ENCODE measurements at places on chromosomes 7 and 10.
A peak's percentile ranks its signal among the peaks of the same experiment; 100 is the strongest.

DNA sequence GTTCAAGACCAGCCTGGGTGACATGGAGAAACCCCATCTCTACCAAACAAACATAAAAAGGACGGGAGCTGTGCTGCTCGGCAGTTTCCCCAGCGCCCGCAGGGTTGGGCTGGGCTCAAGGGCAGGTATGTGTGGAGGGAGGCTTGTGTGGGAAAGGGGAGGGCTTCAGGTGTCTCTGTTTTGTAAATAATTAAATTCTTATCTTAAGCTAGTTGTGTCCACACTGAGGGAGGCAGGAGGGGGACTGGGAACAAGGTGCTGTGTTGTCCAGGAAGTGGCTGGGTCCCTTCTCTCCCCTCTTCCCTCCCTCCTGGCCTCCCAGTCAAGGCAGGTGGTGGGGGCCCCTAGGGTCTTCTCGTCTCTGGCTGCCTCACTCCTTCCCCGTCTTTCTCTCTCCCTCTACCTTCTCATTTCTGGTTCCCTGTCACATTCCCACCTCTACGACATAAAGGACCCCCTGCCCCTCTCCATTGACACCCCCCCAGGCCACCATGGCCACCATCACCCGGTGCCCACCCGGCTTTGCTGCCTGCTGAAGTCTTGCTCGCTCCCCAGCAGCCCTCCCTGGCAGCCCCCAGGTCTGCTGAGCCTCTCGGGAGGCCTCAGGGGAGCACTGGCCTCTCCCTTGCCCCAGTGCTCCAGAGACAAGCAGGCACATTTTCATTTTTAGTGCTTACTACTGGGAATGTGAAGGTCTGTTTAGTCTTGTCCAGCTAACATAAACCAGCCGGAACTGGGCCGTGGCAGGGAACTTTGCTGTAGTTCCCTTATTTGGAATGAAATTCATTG is 19.3 kb downstream of the NEURL1 start:
- no peak for DNase-seq

DNA sequence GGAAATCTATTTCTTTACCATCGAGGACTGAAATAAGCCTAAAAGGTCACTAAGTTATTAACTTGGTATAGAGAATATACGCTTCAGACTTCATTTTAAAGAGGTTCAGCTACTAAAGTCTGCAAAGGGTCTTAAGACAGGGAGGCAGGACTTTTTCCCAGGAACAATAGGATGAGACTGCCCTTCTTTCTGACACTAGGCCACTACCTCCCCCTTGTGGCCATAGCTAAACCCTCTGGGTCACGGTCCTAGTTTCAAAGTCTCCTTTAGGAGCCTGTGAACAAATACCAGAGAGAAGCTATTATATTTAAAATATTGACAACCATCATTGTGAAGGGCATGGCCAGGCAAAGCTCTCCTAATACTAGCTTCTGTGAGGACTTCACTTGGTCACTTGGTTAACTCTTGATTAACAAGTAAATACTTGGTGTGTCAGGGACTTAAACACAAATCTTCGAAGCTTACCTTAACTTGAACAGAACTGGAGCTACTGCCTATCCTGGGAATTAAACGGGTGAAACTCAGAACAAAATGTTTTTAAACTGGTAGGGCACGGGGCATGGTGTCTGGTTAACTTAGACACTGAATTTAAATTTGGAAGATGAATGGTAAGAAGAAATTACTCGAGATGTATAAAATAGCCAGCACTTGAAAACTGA is 75.6 kb downstream of the CCDC6 start:
- DNase-seq = peak; percentile 73

DNA sequence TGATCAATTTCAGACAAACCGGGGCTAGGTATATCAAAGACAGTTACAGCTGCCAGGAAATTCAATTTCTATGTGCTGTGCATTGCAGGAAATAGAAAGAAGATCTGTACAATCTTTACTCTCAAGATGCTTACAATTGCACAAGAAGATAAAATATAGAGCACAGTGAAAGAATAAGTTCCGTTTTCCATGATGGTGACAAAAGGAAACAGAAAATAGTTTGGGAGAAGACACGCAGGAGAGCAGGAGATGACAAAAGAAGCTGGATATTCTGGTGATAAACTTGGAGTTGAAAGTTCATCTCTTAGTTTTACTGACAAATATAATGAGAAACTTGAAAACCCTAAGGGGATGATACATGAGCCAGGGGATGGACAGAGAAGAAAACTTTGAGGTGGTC is 646.0 kb downstream of the PARD3 start:
- DNase-seq = no peak

DNA sequence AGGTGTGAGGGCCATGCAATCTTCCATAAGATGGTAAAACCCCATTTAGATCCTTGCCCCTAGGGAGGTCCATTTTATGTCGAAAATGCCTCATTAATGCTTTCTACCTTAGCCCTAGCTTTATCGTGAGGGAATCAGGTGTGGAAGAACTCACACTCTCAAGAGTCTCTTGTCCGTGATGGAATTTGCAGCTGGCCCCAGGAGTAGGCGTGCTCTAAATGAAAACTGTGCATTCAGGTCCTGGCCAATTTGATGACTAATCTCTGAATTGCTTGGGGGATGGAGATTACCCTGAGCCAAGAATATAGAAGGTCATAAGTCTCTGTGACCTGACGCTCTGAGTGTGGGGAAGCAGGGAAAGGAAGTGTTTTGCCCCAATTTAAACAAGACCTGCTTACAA is 6.6 kb downstream of the C10orf90 start:
- DNase-seq = peak; percentile 70

DNA sequence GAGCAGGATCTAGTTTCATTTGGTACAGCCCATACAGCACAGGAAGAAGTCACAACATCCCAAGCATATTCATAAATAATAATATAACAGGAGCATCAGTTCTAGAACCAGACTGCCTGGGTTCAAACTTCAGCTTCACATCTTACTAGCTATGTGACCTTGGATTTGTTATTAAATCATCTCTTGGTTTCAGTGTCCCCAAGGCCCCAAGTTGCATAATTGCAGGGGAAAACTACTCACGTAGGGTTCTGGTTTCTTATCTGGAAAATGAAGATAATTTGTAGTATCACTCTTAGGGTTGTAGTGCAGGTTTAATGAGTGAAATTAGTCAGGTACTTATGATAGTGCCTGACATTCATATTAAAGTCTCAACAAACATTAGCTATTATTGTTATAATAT is 5.5 kb upstream of the IQUB start:
- no peak for DNase-seq

DNA sequence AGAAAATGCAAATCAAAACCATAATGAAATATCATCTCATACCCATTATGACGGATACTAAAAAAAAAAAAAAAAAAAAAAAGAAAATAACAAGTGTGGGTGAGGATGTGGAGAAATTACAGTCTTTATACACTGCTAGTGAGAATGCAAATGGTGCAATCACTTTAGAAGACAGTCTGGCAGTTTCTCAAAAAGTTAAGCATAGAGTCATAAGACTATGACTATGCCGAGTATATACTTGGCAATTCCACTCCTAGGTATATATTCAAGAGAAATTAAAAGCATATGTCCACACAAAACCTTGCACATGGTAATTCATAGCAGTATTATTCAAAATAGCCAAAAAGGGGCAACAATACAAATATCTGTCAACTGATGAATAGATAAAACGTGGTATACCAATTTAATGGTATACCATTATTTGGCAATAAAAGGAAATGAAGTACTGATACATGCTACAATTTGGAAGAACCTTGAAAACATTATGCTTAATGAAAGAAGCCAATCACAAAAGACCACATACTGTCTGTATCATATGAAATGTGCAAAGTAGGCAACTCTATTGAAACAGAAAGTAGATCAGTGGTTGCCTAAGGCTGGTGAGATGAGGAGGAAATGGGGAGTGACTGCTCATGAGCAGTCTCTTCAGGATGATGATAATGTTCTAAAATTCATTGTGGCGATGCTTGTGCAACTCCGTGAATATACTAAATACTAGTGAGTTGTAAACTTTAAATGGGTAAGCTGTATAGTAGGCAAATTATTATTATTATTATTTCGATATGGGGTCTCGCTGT is 90.1 kb upstream of the NANOS1 start:
- peak; percentile 77 for DNase-seq

GRCh38 chr7:128025819-128026218 is 5.4 kb downstream of the LRRC4 start:
- no peak for DNase-seq
